GM18507 (cell line): ENCODE measurements at places on chromosomes 2 and 18.

DNA sequence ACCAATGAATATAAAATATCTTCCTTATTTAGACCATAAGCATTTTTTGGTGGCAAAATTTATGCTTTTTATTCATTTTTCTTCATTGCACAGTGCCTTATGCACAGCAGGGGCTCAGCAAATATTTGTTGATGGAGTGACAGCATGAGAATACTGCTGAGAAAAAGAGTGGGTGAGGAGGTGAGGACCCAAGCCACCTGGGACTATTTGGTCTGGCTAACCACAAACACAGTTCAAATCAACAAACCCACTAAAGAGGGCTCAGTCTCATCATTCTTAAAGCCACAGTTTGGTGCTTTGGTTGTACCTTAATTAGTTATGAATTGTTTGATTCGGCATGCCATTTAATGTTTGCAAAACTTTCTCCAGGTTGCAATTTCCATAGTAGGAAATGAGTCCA lies 183.5 kb upstream of the ZNF521 start:
- no peak for DNase-seq

DNA sequence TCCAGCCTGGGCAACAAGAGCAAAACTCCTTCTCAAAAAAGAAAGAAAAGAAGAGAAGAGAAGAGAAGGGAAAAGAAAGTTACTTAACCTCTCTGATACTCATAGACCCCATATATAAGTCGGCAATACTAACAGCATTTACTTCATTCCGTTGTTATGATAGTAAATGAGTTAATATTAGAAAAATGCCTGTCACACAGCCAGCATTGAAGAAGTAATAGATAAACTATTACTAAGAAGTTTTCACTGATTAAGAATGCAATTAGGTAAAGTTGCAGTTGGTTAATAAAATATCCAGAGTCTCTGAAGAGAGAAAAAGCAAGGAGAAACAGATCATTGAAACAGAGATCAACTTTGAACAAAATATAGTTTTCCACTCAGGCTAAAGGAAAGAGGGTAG lies 161.3 kb upstream of the UBE2E3 start:
- no peak for DNase-seq

GRCh38 chr18:34709104-34709503 lies 994 bp upstream of the DTNA start:
- no peak for DNase-seq

GRCh38 chr2:62968668-62969067 lies 82.0 kb upstream of the OTX1 start:
- DNase-seq: no peak

GRCh38 chr2:120486946-120487345 lies 141.0 kb downstream of the INHBB start:
- DNase-seq: no peak

DNA sequence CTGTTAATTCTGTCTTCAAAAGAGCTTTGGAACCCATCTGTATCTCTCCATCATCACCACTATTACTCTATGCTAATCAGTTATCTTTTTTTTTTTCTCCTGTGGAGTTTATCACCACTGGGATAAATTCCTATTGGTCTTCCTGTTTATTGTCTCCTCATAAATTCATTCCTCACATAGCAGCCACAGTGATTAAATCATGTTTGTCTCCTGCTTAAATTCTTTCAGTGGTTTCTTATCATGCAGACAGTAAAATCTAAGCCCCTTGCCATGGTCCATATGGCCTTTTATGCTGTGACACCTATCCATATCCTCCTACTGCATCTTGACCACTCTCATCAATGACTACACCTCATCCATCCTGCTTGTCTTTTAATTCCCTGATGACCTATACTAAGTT lies 239.8 kb upstream of the ZEB2 start:
- DNase-seq: no peak
